ENCODE measurements at places on chromosomes 5 and 9. TPM values are rescaled to one million over a fixed set of nuclear protein-coding genes. Genes with fewer than 3 reads are reported as not detected.
A peak's percentile ranks its signal among the peaks of the same experiment; 100 is the strongest.

- peak; percentile 51 for DNase-seq
These were observed 17.1 kb downstream of the TPPP start for GRCh38 chr5:675871-676698.

GRCh38 chr5:43619380-43619779, 16.4 kb downstream of the NNT start:
- no peak for DNase-seq

DNA sequence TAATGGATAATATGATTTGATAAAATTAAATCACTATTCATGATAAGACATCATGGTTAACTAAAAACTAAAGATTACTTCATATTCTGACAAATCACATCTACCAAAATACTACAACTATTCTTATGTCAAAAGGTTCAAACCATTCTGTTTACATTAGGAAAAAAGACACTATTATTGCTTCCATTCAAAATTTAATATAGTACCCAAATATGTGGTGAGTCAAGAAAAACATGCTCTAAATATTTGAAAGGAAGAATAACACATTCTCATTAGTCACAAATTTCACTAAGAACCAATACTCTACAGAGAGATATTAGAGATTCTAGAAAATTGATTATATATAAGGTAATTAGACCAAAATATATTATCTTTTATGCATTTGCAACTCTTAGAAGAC, 234.0 kb downstream of the TMEM232 start:
- no peak for DNase-seq

DNA sequence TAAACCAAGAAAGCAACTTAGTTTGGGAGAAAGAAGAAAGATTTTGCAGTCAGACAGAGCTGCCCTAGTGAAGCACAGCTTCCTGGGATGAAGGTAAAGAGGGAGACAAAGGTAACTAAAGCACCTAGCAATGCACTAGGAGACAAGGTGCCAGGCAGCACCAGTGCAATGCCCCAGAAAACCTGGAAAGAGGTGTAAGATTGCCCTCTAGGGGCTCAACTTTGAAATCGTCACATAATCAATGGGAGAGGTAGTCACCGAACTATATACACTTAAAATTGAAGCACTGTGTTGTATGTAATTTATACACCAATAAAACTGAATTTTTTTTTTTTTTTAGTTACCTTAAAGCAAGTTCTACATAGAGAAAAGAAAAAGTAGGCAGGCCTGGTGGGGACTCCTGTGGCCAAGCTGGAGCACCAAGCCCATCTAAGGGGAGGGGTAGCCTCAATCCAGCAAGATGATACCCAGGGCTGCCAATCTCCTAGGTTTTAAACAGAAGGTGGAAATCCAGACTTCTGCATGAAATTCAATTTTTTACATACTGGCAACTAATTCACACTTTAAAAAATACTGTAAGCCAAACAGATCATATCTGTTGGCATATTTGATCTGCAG, 48.2 kb downstream of the CDK5RAP2 start:
- no peak for DNase-seq

The OR13C3 gene
- total RNA-seq, result not detected

DNA sequence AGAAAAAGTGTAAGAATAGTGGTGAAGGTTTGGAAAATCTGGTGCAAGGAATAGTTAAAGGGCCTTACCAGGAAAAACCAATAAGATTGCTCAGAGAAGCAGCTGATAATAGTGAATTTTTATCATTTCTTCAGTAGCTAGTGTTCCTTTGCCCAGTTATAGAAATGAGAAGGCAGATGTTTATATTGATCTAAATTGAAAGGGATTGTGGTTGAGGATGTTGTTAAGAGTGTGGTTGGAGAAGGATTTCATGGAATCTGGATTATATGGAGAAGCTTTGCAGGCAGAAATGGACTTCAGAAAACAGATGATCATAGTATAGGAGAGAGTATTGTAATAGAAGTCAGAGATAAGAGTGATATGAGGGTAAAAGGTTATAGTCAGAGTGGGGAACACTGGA, 102.6 kb downstream of the XRCC4 start:
- DNase-seq, result no peak

The MXD3 gene
- 8.2 TPM for total RNA-seq

The CARD6 gene
- total RNA-seq, result 4.1 TPM

- DNase-seq, result no peak
These were observed 13.6 kb upstream of the HAVCR1 start for GRCh38 chr5:157072508-157072907.

- DNase-seq, result no peak
These were observed 28.0 kb upstream of the NPR3 start for GRCh38 chr5:32683125-32683524.

DNA sequence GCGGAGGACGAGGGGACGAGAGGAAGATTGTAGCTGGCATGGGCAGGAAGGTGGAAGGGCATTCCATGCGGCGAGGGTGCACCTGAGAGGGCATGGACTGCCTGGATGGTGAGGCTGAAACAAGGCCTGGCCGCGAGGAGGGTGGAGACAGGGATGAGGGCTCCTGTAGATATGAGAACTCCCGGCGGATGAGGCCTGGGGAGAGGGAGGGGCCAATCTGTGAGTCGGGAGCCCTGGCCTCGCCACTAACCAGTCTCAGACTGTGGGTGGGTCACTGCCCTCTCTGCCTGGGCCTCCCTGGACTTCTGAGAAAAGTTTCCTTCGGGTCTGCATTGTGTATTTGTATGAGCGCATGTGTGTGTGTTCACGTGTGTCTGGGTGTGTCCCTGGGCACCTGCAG, 55.4 kb downstream of the LMX1B start:
- DNase-seq, result no peak

The PAIP2 gene
- total RNA-seq, result 146 TPM

DNA sequence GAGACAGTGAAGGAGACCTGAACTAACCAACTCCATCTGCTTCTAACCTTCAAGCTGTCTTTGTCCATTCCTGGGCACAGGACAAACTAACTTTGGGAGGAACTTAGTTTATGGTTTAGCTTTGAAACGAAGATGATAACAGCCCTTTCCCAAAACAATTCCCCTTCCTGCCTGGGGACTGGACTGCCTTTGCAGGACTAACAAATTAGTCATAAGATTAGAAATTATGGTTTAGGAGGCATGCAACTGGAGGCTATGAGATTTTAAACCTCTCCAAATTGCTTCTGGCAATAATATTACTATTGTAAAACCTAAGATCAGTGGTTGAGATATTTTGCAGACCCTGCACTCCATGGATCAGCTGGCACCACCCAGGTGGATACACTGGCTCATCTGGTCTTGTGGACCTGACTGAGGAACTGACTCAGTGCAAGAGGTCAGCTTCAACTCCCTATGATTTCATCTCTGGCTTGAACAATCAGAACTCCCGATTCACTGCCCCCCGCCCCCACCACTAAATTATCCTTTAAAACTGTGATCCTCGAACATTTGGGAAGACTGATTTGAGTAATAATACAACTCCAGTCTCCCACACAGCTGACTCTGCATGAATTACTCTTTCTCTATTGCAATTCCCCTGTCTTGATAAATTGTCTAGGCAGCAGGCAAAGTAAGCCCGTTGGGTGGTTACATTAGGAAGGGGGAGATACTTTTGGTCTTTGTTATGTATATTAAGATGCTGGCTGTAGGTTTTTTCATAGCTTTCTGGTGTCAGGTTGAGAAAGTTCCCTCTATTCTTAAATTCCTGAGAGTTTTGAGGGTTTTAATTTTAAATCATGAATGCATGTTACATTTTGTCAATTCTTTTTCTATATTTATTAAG, 213.3 kb downstream of the TSSK1B start:
- DNase-seq, result no peak

GRCh38 chr9:136712690-136713544, 545 bp downstream of the DIPK1B start:
- no peak for DNase-seq

The LECT2 gene
- total RNA-seq, result not detected

DNA sequence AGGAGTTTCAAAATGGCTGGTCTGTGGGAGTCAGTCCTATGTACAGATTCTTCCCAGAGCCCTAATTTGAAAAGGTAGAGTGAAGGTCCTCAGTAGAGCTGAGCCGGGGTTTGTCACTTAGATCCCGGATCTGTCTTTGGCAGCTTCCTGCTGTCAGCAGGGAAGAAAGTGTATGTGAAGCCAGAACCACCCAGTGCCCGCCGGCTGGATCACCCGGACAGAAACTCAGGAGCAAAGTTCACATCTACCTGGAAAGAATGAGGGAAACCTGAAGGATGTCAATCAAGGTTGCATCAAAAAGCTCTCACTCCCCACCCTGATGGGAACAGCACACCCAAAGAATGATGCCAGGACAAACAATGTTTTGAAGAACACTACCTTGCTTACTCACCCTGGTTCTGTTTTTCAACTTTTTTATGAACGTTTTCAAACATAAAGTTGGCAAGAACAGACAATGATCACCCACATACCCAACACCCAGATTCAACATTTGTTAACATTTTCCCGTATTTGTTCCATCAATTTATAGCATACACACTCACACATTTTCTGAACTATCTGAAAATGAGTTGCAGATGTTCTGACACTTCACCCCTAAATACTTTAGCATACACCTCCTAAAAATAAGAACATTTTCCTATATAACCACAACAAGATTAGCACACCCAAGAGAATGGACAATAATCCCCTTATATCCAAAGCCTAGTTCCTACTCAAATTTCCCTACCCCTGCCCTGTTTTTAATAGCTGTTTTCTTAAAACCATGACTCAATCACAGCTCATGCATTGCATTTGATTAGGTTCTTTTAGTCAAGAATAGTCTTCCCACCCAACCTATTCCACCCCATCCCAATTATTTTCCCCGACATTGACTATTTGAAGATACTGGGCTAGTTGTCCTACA, 133.9 kb downstream of the LHFPL2 start:
- no peak for DNase-seq

GRCh38 chr5:166493040-166493439, 1798.4 kb upstream of the WWC1 start:
- DNase-seq, result no peak

- no peak for DNase-seq
These were observed 33.7 kb upstream of the ADRB2 start for GRCh38 chr5:148792744-148793143.

The CSF2 gene
- total RNA-seq, result not detected

The WNT8A gene
- not detected for total RNA-seq

DNA sequence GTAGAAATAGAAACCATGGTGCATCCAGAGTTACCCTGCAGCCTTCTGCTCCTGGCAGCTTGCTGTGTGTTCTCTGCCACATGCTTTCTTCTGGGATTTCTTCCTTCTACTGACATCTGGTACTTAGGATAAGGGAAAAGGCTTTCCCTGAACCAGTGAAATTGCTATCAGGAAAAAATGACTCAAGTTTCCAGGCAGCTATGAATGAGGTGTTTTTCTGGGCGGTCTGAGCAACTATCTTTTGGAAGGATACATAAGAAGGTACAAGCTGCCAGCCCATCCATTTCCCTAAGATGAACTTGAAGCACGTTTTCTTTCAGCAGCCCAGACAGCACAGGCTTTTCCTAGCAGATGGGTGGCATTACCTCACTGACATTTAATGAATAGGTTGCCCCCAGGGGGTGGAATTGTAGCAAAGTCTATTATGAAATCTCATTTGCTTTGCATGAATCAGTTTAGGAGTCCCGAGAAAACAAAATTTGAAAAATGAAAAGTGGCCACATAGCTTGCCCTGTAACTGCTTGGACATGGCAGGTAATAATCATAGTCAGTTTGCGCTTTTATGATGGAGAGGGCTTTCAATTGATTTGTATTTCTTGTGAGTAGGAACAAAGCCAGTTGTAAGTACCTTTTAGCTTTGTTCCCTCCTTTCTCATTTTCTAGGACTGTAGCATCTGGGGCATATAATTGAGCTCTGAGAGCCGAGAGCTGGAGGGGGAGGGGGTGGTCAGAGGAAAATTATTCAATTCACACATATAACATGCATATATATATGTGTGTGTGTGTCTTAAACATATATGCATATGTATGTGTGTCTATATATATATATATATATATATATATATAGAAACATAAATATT, 108.5 kb downstream of the C9orf152 start:
- DNase-seq, result no peak

DNA sequence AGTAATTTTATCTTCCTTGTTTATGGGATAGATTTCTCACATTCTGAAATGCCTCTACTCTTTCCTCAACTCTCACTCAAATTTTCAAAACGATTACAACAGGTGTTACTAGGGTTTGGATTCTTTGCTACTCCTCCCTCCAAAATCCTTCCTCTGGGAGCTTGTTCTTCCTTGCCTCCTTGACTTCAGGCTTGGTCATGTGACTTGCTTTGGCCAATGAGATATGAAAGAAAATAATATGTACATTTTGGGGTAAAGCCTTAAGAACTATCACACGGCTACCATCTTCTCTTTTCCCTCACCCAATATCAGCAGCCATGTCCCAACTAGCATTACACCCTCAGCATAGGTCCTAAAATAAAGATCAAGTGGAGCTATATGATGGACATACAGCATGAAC, 28.8 kb upstream of the SLC1A1 start:
- DNase-seq, result no peak

The ACSL6 gene
- 0.16 TPM for total RNA-seq

The TAF11L5 gene
- total RNA-seq, result not detected

DNA sequence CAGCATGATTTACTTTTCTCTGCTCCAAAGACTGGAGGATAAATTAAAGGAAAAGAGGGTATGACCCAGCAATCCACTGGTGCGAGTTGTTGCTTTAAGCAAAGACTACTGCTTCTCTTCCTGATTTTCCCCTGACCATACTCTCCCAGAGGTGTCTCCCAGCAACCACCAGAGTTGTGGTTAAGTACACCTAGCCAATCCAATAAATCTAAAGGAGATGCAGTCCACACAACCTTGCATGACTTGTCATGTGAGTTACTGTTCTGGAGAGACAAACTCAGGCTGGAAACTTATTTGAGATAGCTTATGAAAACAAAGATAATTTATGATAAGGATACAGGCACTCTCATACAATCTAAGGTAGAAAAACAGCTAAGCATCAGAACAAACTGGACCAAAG, 11.9 kb downstream of the TMC1 start:
- DNase-seq, result peak; percentile 72

The FOXD4L6 gene
- total RNA-seq, result not detected

DNA sequence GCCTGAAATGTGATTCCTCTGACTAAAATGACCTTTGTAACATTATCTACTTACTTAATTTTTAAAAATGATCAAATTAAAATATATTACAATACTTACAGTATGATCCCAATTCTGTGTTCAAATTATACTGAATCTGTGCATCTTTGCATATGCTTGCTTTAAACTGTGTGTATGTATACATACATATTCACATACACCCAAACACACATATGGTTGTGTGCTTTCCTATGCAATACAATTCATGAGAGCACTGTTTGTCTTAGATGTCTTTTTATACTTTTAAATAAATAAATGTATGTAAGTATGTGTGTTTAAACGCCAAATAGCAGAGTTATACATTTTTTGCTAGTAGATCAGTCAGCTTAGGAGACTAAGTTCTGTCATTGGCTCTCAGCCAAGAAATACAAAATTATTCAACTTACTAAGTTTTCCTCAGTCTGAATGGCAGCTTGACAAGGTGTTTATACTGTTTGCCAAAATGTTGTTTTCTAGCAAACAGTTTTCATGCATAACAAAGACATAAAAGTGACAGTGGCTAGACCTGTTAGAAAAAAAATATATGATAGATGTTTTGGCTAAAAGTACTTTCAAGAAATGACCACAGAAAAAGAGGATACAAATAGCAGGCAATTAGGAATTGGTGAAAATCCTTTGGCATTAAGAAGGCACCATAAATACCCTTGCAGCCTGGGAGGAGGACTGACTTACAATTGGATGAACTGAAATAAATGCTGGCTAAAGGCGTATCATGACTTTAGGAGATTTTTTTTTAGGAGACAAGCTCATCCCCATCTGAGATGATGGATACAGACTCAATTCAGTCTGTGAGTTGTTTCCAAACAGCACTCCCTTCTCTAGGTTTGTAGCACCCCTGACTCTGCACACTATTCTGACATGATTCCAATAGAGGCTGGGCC, 7.9 kb downstream of the TICAM2 start:
- no peak for DNase-seq

GRCh38 chr5:108094800-108095199, 287.1 kb downstream of the FBXL17 start:
- no peak for DNase-seq

The CBY3 gene
- 0.66 TPM for total RNA-seq
